NCI-H1436 treated with DMSO at 0.1 percent for 48 hours (cell line): ENCODE measurements at places on chromosomes 1 and 21.

DNA sequence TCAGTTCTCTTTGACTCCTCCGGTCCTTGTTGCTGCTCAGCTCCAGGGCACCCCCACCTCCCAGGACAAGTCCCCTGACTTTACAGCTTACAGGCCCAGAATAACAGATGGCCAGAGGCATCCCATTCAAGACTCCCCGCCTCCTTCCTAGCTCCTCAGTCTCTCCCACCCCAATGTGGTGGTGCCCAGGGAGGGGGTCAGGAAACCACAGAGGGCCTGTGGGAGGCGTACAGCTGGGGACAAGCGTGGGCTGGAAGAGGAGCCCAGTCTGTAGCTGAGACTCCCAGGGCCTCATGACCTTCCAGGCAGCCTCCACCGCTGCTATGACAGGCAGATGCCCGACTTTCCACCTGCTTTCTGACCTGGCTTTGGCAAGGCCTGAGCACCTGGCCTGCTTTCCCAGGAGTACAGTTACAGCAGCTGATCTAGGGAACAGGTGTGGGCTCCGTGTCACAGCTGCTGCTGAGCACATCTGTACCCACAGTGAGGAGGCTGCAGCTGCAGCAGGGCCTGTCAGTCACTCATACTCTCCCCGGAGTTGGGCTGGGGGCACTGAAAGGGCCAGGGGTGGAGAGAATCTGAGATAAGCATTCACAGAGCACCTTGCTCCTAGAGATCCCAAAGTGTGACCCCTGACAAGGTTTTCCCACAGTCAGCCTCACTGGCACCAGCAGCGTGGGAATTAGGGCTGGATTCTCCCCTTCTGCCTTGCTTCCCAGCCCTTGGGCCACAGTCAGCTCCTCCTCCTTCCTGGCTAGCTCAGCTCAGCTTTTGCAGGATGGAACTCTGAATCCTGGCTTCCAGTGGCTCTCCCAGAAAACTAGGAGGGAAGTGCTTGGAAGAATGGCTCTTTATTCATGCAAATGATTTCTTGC is 7.1 kb upstream of the NAV1 start:
- DNase-seq: no peak

GRCh38 chr1:30538993-30539867 is 184.2 kb downstream of the MATN1 start:
- no peak for DNase-seq

DNA sequence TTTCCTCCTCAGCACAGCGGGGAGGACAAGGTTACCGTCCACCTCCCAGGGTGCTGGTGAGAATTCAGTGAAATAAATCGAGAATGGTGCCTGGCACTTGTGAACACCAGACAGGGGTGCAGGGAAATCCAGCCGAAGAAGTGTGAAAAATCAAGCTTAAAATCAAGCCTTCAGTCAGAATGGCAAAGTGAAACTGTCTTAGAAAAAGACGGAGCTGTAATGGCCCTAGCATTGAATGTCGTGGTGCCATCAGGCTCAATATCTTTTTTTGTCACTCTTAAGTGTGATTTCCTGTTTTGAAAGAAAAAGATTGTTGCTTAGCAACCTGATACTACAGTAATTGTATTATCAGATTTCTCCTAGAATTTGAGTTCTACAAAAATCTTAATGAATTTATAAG is 22.1 kb downstream of the EDARADD start:
- DNase-seq: no peak

DNA sequence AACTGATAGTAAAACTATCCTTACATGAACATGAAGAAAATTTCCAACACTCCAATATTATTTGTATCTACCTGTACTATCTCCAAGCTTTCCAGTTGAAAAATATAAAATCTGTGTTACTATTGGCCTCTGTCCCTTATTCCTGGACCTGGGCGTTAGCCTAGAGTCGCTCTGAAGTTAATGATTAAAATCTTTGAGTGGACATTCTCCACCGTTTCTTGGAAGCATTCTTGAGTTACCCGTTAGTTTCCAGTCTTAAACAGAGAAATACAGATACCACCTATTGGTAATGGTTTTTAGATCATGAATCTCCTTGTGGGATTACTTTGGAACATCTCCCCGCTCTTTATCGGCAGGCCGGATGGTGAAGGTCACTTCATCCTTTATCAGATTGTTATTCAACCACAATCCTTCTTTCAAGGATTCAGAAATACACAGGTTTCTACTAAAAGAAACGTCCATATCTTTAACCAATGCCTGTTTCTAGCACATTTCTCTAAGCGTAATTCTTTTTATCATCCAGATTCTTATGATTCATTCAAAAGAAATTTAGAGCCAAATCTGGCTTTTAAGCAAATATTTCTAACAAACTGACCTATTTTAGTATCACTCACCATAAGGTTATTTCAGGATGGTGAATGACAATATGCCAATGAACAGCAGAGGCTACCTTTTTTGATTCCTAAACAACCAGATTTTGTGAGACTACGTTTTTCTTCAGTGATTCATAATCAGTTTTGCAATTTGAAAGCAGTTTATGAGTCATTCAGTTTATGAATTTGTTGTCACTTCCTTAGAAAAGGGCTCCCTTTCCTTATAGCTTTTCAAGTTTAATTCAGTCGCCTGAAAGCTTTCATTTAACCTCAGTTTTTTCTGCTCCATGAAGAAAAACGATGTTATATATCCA is 70.2 kb upstream of the ERRFI1 start:
- no peak for DNase-seq

GRCh38 chr1:234500269-234500668 is 21.3 kb upstream of the TARBP1 start:
- DNase-seq: no peak

DNA sequence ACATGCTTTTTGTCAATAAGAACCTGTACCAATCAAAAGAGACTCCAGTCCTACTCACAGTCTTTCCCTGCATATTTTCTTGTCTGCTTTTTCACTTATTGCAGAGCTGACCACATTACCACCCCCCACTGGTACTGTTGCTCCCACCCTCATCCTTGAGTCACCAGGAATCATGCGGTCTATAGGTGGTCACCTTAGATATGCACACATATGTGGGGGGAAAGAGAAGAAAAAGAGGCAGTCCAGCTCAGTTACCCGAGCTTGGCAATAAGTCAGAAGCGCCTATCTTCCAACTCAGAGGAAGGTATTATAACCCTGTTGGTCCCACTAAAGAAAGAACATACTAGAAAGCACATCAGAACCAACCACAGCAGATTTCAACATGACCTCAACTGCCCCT is 119.2 kb downstream of the SMYD2 start:
- DNase-seq: no peak

GRCh38 chr1:36204347-36204909 is 19.8 kb upstream of the THRAP3 start:
- no peak for DNase-seq

DNA sequence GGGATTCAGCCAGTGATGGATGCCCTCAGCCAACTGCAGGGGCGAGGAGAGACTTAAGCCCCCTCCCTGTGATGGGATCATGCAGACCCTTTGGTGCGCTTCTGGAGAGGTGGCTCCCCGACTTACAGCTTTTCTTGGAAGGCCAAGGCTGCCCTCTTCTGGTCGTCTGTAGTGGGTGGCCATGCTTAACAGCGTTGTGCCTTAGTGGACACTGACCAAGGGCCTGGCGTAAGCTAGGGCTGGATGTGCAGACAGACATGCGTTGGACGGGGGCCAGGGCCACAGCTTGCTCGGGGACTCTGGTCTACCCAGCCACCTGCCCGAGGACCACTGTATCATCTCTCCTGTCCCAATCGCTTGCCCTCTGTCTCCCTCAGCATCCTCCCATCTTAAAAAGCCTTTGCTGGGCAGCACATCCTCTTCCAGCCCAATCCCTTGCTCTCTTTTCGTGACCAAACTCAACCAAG is 5.5 kb downstream of the AZIN2 start:
- no peak for DNase-seq

- DNase-seq: no peak
Measured at GRCh38 chr1:202567738-202568137, 142.5 kb downstream of the SYT2 start.

DNA sequence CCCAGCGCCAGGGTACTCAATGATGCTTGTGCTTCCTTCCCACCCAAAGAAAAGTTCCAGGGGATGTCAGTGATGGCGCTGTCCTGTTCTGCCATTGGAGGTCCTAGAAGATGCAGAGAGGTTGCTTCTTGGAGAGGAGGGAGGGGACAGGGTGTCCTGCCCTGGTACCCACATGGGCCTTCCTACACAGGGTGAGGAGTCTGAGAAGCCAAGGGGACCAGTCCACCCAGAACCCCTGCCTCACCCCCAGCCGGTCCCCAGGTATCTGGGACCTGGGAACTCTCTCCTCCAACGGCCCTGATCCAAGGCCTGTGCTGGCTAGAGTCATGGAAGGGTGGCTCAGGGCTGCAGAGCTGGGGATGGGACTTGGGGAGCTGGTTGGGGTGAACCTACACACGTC is 259.4 kb downstream of the KCNJ6 start:
- DNase-seq: no peak
